Stomach (tissue), 19 donors: ENCODE measurements at places on chromosomes 7 and 10.

DNA sequence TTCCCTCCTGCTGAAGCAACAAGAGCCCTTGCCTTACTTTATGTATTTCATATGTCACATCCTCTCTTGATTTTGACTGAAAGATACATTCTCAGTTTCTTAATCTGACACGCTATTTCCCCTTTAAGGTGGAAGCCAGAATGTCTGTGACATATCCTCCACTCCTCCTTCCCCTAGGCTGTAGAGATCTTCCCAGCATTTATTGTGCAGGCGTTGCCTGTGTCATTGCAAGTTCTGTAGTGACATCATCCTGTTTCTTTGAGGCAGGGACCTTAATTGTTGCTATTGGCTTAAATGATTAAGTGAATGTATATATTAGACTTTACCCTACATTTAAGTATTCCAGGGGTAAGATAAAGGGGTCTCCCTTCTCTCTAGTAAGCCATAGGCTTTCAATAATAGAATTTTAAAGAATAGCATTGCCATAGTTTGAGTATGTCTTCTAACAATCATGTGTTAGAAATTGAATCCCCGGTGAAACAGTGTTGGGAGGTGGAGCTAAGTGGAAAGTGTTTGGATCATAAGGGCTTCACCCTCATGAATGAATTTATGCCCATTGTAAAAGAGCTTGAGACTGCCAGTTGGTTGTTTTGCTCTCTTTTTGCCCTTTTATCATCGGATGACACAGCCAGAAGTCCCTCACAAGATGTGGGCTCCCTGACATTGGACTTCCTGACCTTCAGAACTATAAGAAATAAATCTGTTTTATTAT lies 189.5 kb upstream of the CDC14C start:
- DNase-seq: no peak

- no peak for DNase-seq
These were observed 124.0 kb upstream of the GPR22 start for GRCh38 chr7:107345898-107346297.

- DNase-seq: no peak
These were observed 12.3 kb upstream of the ENO4 start for GRCh38 chr10:116836902-116837523.

- DNase-seq: no peak
These were observed 2.6 kb upstream of the TMEM130 start for GRCh38 chr7:98872328-98872924.

GRCh38 chr10:114815791-114816190 lies 5.8 kb upstream of the FHIP2A start:
- no peak for DNase-seq

- no peak for DNase-seq
These were observed 171.9 kb downstream of the ARID5B start for GRCh38 chr10:62073429-62073828.

DNA sequence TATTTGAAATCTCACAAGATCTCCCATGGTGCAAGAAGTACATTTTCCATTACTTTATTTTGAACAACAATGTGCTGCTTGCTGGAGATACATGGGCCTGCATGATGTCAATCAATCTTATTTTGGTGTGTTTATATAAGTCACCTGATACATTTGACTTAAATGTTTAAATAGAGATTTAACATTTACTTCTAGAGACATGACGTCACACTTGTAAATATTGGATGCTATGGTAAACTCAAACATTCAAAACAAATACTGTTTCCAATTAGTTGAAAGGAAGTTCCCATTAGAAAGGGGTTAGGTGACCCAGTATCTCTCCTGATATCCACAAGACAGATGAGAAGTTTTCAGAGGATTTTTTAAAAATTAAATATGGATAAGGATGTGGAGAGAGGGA lies 214.5 kb downstream of the NSUN6 start:
- no peak for DNase-seq
